ENCODE measurements at places on chromosomes 11 and 22. TPM values are rescaled to one million over a fixed set of nuclear protein-coding genes. Genes with fewer than 3 reads are reported as not detected.

GRCh38 chr11:28627690-28628255, 519.6 kb downstream of the METTL15 start:
- no peak for DNase-seq

GRCh38 chr11:20464518-20464917, 77.0 kb downstream of the PRMT3 start:
- no peak for DNase-seq

DNA sequence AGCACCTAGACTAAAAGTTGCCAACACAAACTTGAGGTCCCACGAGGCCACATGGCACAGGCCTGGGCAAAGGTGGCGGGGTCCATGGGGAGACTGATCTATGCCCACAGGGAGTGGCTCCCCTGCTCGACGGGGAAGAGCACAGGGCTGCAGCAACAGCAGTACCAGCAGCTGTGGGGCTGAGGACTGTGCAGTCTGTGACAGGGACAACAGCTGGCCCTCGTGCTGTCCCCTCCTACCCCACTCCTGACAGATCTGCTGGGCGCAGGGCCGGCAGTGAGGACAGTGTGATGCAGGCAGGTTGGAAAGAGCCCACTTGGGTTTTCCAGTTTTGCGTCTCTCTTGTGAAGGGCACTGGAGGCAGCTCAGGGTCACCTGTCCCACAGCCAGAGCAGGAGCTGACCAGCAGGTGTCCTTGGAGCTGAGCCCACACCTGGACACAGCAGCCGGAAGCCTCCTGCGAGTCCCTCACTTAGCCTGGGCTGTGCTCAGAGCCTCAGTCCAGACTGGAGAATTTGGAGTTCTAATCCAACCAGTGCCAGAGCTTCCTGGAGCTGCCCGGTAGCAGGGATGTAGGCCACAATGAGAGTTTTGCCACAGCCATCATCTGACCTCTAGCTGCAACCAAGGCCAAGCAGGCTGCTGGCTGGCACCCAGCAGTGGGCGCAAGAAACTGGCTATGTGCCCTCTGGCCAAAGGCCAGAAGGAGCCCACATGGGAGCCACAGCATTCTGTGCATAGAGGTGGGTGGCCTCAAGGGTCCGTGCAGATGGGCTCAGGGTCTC, 3.6 kb upstream of the GAS2L1 start:
- DNase-seq, result no peak

GRCh38 chr11:103091064-103091800, 728 bp downstream of the DCUN1D5 start:
- peak; percentile 56 for DNase-seq

The TMEM191B gene
- total RNA-seq, result 3.3 TPM

The CASP5 gene
- 47.3 TPM for total RNA-seq

All from colonic mucosa (tissue), 4 donors.